CD4-positive, alpha-beta T cell treated with Interleukin-12 subunit alpha and Interleukin-12 subunit beta, for 1 hour (primary cell): ENCODE measurements at places on chromosomes 4 and X.

DNA sequence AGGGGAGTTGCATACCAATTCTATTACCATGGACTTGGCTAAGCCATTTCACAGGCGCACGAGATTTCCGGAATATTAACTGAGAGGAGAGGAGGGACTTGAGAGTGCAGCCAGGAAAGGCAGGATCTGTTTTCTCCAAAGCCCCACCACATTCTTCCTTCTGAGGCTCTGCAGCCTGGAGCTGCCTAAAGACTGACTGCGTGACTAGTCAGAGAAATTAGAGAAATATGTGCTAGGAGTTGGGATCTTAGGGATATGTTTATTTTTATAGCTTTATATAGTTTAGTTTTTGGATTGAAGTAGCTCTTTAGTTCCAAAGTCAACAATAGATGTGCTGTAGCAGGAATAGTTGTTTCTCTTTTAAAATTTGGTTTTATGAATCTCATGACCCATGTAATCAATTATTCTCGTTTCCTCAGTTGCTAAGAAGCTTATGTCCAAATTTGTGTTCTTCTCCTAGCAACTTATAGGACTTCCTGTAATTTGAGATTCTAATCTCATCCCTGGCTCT, 300.1 kb upstream of the DDX53 start:
- no peak for DNase-seq

DNA sequence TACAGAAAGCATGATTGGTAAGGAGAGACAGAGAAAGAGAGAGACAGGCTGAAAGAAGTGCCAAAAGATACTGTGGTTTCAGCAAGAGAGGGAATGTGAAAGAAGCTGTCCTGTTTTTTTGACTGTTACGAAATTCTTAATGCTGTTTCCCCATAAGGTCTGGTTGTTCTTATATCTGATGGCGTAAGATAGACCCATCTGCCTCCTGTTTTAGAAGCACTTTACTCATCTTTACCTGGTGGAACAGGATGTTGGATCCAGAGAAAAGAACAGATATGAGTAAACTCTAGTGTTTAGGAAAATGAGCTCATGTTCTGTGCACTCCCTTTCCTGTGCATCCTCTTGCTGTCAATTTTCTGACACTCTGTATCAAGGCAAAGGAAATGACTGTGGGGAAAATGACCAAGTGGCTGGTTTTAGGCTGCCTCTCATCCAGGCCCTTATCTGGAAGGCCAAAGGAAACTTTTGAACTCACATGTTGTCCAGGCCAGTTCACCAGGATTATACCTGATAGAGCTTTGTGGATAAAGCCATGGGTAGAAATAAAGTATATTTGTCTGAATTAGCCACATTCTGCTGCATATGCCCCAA, 311.7 kb upstream of the HTR2C start:
- DNase-seq, result no peak

- no peak for DNase-seq
Measured at GRCh38 chr4:136319789-136320464, 1212.4 kb downstream of the PCDH18 start.

DNA sequence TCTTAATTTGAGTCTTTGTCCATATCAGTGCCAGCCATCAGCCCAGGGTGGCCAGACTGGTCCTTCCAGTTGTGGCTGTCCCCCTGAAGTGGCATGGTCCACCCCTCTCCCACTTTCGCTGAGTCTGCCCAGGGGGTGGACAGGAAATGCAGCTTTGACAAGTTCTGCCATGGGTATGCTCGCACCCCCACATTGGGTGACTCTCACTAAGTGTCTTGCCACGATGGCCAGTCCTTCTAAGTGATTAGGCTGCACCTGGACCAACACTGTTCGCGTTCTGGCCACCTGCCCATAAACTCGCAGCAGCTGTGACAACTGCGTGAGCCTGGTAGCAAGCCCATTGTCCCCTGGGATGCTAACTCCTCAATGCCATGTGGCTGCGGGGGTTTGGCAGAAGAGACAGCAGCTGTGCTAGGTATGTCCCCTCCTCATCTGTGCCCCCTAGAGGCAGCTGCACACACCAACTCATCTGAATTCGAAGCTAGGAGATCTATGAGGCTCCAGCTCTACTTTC, 10.0 kb upstream of the LNX1 start:
- DNase-seq, result no peak

GRCh38 chr4:57320217-57320616, 210.0 kb upstream of the IGFBP7 start:
- no peak for DNase-seq

- DNase-seq, result no peak
Measured at GRCh38 chr4:77028246-77028645, 47.5 kb downstream of the CCNI start.

- DNase-seq, result no peak
Measured at GRCh38 chrX:139890991-139891700, 41.7 kb downstream of the ATP11C start.

- no peak for DNase-seq
Measured at GRCh38 chr4:1040344-1041146, 29.1 kb downstream of the FGFRL1 start.

- no peak for DNase-seq
Measured at GRCh38 chr4:445410-445809, 53.5 kb downstream of the ZNF721 start.

DNA sequence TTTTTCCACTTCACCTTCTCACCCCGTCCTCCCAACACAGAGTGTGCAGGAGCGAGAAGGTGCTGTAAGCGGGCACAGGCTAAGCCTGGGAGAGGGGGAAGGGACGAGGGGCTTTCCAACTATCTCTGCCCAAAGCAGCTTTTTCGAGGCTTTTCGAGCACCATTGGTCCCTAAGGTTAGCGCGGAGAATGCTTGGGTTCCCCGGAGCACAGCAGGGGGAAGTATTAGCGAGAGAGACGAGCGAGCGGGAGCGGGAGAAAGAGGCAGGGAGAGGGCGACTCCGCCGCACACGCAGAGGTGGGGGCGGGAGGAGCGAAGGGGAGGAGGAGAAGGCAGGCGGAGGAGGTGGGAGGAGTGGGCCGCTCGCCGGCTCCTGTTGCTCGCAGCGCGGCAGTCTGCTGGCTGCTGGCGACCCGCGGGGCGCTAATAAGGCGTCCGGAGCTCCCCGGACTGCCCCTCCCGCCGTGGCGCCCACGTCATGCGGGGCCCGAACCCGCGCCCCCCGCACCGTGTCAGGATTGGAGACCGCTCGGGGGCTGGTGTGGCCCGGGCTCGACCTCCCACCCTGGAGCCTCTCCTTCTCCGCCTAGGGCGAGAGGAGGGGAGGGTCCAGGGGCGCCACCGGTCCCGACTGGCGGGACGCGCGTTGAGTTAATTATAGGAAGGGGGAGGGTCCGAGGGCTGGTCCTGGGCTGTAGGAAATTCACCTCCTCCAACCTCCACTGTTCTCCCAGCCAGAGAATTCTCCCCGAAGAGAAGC, at the start of gene ADAMTS3:
ADAMTS3 (minus strand) TSS at position 263 of the 760 bp plus-strand sequence. CDS start 459 bp downstream, outside the sequence.
- no peak for DNase-seq

GRCh38 chr4:19486400-19486799, 765.3 kb upstream of the SLIT2 start:
- no peak for DNase-seq

GRCh38 chrX:79162076-79162475, 17.6 kb downstream of the GPR174 start:
- no peak for DNase-seq

- no peak for DNase-seq
Measured at GRCh38 chr4:987624-988513, 1.0 kb downstream of the IDUA start.

- no peak for DNase-seq
Measured at GRCh38 chr4:84279678-84280077, 219.4 kb downstream of the NKX6-1 start.

DNA sequence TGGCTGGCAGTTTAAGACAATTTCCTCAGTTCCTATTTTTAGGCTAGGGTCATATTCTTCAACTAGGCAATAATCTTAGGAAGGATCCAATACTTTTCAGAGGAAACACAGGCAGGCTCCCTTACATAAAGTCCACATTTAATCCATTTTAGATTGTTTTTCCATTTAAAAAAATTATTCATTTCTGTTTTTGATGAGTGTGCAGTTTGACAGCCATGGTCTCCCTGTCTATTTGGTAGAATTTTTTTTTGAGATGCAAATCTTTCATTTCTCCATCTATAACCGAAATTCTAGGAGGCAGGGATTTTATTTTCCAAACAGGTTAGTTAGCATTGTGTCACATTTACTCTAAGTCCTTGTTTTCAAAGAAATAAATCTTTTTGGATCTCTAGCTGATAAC, 326.8 kb downstream of the PPP4R3C start:
- no peak for DNase-seq

- DNase-seq, result no peak
Measured at GRCh38 chrX:138874271-138874935, 162.9 kb upstream of the FGF13 start.
